ENCODE measurements at places on chromosomes 2 and 18.

DNA sequence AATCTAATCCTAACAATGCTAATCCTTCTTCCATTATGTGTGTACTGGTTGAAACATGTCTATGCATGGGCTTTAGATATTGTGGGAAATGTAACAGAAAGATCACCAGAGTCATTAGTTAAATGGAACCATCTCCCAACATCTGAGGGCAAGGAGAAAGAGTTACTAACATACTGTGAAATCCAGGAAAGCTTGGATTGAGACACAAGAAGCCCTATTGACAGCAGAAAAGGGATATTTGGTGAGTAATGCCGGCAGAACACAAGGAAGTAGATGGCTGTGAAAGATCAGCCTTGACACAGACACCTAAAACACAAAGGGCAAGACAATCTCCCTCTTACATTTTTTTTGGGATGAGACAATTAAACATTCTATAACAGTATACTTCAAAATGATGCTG lies 28.5 kb upstream of the LAMA1 start:
- DNase-seq: no peak

DNA sequence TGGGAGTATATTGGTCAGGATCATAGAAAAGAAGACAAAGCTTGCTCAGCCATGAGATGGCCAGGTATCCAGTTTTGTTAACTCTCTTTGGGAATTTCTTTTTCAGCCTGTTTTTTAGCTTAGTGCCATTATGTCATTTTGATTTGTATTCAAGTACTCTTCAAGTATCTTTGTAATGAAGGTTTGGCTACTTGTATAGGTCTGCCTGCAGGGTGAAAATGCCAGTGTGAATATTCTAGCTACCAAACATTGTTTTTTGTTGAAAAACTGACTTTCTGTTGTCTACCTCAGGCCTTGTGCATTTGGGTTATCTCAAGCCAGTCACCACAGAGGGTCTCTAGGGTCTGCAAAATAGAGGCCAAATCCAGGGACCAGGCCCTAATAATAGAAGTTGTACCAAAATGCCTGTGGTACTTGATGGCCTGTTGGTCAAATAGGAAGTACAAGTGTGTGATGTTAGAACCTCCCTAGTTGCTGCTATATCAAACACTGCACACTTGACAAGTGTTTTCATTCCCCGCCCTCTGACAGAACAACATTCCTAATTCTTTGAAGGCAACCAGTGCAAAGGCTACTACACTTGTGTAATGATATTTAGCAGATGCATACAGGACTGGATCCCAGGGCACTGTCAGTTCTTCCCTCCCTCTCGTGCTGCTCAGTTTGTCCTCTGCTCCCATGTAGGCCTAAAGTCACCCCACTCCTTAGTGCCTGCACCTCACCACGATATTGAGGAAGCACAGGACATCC lies 36.4 kb downstream of the RNMT start:
- DNase-seq: no peak

GRCh38 chr2:100320547-100321178 lies 1.6 kb downstream of the LONRF2 start:
- DNase-seq: no peak

GRCh38 chr18:23342506-23342905 lies 110.6 kb upstream of the RIOK3 start:
- no peak for DNase-seq

GRCh38 chr2:16031848-16032159 lies 91.5 kb downstream of the MYCN start:
- peak; percentile 70 for DNase-seq

DNA sequence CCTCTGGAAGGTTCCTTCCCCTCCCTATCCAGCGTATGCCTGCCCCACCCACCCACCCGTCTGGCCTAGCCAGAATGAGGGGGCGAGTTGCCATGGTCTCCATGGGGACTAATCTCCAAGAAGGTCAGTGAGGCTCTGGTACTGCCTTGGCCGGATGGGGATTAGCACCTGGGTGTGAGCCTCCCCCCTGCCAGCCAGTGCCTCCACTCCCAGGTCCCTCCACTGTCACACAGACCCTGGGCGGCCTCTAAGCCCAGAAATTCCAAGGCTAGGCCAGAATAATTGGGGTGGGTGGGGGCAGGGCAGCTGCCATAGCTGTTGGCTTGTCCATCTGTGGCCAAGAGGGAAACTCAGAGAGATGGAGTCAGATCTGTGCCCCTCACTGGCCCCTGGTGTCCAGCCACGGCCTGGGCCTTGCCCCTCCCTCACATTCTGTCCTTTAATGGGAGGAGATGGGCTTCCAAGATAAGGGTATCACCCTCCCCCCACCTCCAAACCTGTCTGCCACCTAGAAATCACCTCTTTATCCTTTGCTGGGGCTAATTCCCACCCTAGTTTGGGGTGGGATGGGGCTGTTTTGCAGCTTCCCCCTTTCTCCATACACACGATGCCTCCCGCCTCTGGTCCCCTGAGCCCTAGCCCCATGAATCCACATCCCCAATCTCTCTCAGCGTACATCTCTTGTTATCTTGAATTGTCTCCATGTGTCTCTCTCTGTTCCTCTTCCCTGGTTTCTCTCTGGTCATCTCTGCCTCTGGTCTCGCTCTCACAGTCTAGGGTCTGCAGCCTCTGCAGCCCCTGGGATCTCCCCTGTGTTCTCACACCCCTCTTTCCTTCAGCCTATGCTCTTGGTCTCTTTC lies 6.0 kb upstream of the CRYBA2 start:
- DNase-seq: no peak

GRCh38 chr2:190678444-190679162 lies 29.7 kb downstream of the NAB1 start:
- DNase-seq: no peak

DNA sequence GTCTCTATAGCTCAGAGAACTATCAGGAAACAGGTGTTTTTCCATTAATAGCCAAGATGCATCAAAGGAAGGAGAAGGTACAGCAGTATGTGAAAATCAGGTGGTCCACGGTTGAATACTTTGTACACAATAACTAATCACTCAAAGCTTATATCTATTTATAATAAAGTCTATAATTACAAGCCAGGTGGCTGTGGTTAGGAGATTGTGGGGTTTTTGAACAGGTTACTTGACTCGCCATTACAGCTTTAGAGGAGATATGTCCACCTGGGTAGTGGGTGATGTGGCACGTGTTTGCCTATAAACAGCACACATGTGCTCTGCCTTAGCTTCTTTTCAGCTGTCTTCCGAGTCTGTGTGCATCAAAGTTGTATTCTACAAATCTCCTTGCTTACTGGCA lies 892.2 kb upstream of the ZEB2 start:
- DNase-seq: no peak

DNA sequence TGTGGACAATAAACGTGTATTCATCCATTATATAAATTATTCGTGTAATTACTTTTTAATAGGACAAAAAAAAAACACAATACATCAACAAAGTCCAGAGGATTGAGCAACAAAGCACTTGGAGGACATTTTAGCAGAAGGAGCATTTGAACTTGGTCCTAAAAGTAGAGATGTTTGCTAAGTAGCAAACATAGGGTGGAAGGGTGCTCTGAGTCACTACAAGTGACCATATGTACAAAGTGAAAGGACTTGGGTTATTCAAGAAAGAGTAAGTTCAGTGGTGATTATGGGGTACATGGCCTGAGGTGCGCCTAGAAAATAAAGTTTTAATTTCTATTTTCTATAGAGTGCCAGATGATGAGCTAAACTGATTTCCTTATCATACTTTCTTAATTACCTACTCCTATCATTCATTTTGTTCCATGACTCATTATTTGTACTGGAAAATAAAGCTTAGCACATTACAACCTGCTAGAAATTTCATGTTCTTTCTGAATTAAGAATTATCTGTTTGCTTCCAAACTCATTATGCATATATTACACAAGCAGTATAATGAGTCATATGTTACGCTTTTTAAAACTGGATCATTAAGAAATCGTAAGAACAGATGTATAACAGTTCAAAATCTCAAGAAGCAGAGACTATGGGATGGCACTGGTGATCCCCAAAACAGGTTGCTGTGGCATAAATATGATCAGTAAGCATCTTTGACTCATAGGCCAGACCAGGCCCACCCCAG lies 13.1 kb upstream of the PPP1R1C start:
- DNase-seq: no peak

DNA sequence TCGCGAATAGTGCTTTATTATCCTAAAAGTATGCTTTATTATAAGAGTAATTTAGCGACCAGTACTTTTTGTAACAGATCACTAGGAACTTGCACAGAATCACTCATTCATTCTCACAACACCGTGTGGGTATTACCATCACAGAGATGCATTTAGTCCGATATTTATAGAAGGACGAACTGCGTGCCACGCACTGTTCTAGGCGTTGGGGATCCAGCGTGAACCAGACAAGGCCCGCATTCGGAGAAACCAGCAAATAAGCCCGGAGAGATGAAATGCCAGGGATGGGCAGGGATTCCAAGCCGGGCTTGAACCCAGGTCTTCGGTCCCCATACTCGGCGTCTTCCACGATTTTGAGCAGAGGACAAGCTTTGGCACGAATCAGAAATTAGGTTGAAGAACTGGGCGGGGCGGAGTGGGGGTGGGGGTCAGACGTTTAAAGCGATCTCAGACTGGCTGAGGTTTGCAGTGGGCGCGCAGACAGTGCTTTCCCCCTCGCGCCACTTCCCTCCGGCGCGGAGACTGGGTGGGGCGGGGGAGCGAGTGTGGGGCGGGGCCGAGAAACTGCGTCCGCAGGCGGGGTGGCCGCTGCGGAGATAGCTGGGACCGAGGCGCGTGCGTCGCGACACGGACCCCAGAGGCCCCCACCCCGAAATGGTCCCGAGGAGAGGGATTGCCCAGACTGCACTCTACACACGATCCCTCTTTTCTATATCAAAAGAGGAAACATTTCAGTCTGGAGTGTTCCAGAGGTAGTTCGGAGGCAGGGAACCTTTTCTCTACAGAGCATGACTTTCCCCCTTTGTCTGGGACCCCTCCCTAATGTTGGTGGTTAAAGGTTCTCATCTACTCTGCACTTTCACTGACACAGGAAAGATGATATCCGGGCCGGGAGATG lies 1.1 kb upstream of the CXCR4 start:
- peak; percentile 82 for DNase-seq
